ENCODE measurements at places on chromosomes 3 and 15. TPM values are rescaled to one million over a fixed set of nuclear protein-coding genes. Genes with fewer than 3 reads are reported as not detected.
A peak's percentile ranks its signal among the peaks of the same experiment; 100 is the strongest.

REC114 gene
- not detected for total RNA-seq

ADGRG7 gene
- not detected for total RNA-seq

RAB43 gene
- 14.0 TPM for total RNA-seq

ALG1L2 gene
- total RNA-seq: not detected

ADIPOQ gene
- total RNA-seq: not detected

SLC22A14 gene
- total RNA-seq: not detected

PDZRN3 gene
- total RNA-seq: 0.19 TPM

CFAP100 gene
- not detected for total RNA-seq

CCR3 gene
- total RNA-seq: 0.66 TPM

RTP3 gene
- total RNA-seq: not detected

RLBP1 gene
- not detected for total RNA-seq

IFT122 gene
- 12.9 TPM for total RNA-seq

TMEM40 gene
- total RNA-seq: not detected

- no peak for DNase-seq
Observed at GRCh38 chr15:33612721-33613304, 302.0 kb downstream of the RYR3 start.

GRCh38 chr3:11220230-11220629, 52.0 kb upstream of the ATG7 start:
- DNase-seq: no peak

DNA sequence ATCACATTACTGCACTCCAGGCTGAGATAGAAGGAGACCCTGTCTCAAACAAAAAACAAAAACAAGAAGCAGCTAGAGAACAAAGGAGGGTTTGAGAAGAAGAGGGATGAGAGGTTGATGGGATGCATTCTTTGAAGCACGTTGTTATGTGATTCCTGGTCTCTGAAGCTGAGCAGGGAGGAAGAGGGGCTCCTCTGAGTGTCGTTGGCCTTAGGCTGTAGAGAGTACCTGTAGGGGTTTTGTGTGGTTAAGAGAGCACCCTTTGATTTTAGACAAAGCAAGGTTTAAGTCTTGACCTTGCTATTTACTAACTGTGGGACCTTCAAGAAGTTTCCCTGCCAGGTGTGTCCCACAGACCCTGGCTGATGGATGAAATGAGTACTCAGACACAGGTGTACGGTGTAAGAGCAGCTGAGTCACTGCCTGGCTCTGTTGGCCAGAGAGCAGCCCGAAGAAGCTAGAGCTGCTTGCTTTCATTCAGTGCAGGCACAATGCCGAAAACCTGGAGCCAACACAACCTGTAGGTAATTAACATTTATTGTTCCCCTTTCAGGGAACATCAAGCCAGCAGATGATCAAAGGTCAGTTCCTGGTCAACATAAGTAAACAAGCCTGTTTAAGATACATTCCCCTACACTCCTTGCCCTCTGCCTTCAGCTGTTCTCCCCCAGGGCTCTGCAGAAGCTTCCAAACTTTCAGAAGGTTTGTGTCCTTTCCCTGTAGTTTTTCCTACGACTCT, 67.2 kb downstream of the LRRK1 start:
- no peak for DNase-seq

- no peak for DNase-seq
Observed at GRCh38 chr15:92662762-92663161, 7.2 kb upstream of the FAM174B start.

DNA sequence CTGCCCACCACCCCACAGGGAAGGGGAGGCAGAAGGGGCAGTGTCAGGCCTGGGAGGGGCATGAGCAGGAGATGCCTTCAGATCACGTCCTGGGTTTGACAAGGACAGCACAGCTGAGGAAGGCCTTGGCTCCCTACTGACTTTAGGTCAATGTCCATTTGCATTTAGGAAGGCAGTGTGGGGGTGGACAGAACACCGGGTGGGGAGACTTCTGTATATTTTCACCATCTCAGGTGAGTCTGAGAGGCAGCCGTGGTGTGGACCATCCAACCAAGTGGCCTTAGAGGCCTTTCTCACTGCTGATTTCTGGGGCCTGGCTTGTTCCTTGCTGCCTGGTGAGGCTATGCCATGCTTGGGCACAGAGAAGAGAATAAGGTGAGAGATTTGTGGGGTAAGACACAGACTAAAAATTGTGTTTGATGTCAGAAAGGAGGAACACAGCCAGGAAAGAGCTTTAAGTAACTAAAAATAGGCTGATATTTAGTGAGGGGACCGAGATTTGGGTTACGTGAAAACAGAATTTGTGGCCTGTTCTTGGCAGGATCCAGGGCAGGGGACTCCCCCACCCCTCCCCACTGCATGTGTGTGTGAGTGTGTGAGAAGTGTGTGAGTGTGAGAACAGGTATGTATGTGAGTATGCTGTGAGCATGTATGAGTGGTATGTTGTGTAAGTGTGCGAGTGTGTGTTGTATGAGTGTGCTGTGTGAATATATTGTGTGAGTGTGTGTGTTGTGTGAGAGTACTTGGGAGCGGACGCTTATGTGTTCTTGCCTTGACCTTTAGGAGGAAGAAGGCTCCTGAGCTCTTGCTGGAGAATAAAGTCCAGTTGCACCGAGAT, 11.8 kb upstream of the PLA2G4E start:
- peak; percentile 46 for DNase-seq

DNA sequence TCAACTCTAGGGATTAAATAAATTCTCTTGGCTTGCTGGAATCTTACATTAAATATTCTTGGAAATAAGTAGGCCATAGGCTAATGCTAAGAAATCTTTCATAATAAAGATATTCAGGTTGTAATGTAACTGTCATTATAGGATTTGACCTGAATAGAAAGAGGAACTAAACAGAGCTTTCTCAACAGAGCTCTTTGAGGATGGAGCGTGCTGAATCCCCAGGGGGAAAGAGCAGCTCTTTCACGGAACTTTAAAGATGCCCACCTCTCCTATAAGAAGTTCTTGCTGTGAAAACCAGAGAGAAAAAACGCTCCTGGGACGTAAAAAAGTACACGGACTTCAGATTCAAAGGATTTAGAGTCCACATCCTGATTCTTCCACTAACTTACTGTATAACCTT, 77.9 kb downstream of the NTRK3 start:
- peak; percentile 19 for DNase-seq

DNA sequence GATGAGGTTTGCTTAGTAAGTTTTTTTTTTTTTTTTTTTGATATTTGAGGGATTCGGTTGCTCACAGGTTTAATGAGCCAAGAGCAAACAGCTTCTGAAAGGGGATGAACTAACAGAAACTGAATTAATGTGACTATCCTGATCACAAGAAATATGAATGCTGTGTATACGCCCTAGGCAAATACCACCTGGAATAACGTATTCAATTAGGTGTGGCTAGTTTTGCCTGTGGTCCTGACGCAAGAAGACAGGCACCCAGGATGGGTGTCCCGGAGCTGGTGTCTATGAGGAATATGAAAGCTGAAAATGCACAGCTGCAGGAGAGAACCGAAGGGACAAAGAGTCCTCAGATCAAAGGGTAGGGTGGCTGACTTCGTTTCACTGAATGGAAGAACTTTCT, 14.6 kb downstream of the LSG1 start:
- DNase-seq: no peak

- no peak for DNase-seq
Observed at GRCh38 chr3:56694867-56695683, 12.0 kb upstream of the TASOR start.

- no peak for DNase-seq
Observed at GRCh38 chr3:72175296-72175858, 390.4 kb upstream of the PROK2 start.

DNA sequence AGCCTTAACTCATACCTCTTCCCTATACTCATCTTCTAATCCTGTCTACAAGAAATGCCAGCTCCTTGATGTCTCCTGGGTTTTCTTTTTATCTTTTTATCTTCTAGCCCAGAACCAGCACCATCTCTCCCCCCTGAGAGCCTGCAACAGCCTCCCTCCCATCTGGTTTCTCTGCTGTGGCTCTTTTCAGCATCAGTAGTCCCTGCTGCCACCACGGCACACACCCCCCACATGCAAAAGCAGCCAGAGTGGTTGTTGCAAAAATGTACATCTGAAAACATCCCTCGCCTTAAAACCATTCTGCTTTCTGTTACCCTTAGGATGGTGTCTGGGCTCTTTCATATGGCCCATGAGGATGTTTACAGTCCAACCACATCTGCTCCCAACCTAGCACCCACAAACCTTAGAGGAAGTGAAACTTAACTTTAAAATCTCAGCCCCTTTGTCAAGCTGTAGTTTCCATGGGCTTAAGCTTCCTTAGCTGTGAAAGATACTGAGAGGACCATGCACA, 775 bp downstream of the TTC21A start:
- peak; percentile 91 for DNase-seq

DNA sequence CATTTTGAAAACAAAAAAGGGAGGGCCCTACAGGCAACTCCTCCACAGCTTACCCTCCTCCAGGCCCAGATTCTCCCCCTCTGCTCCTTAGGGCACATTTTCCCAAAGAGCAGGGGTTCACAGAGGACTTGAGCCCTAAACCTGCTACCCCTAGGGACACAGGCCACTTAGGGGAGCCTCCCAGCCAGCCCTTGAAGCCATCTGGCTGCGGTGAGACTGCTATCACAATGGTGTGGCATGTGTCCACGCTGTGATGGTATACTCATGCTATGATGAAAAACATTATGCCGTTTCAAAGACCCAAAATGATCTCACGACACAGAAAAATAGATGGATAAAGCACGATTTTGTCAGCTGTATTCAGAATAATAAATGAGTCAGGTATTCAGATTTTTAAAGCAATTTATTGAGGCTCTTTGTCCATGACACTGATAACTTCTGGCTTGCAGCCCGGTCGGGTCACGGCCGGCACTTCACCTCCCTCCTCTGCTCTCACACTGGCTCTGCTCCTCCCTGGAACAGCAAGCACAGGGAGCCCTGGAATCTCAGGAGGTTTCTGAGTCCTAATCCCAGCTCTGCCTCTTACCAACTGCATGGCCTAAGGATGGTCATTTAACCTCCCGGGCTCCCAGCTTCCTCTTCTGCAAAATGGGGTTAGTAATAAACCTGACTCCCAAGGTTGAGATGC, 115.3 kb downstream of the MEGF11 start:
- no peak for DNase-seq

DNA sequence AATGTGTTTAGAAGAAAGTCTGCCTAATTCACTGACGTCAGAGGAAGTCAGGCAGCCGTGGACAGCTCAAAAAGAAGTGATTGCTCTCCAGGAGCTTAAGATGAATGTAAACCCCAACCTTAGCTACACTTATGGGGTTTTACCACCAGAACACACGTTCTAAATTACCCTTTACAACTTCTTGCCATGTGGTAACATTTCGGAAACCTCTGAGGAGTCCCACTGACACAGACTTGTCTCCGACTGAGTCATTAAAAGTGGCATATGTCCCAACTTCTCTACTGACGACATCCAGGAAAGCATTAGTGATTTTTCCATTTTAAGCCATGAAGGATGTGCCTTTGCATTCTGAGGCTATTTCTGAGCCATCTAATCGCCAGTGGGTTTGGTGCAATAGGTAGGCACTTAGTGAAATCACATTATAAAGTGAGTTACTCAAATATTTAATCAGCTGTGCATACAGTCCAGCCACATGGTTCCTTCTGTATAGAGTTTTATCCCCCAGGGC, 32.4 kb downstream of the C2CD4A start:
- DNase-seq: no peak

GRCh38 chr15:63362196-63362595, 19.4 kb downstream of the CA12 start:
- DNase-seq: no peak

DNA sequence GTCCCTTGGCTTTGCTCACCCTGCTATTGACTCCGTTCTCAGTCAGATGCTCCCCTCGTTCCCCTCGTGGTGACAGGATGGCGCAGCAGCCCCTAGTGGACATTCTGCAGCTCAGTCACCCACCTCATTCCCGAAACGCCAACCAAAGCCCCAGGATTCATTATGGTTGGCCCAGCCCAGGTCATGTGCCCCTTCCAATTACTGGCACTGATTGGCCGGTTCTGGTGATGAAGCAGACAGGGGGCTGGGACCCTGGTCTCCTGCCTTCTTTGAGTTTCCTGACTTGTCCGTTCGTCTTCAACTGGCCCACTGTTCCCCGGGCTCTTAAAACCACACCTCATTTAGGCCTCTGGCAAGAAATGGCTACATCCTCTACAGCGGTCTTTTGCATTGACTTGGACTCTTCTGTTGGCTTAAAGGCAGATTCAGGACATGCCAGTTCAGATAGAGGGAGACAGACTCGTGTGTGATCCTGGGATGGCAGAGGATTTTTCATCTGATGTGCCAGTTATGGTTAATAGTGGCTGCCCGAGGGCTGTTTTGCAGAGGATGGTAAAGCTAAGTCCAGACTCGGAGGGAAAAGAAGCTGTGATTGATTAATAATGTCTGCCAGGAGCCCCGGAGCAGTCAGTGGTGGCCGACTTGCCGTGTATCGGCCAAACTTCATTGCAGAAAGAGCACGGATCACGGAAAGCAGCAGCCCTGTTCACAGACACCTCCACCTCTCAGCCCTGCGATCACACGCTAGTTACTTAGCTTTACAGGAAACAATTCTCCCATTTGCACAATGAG, 37.8 kb downstream of the LSM3 start:
- no peak for DNase-seq

- DNase-seq: no peak
Observed at GRCh38 chr3:39727415-39727814, 82.0 kb upstream of the MYRIP start.

DNA sequence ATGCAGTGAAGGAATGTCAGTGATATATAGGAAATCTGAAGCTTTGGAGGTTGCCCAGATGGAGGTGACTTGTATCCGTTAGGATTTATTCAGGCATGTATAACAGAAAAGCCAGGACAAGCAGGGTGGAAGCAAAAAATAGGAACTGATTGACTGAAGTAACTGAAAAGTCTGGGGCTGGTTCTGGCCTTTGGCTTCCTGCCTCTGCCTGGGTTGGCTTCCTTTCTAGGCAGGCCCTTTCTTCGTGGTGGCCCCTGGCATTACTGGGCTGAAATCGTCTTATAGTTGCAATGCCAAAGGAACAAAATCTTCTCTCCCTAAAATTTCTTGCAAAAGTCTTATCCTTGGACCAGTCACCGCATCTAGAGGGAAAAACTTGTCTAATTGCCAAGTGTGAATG, 386.1 kb downstream of the PTPRG start:
- DNase-seq: no peak

DNA sequence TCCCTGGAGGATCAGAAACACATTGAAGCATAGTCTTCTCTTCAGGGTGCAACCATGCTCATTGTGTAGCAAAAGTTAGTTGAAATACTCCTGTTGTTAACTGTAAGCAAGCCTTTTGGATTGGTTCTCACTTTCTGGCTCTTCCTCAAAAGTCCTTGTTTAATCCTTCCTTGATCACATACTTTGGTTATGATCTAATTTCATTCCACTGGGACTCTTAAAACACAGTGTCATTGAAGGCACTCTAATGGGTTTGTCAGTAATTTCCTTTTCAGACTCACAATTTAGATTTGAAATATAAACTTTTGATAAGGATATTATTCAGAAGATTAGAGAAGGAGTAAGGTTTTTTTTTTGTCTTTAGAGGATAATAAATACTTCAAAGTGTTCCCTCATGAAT, 451.7 kb upstream of the SGO1 start:
- DNase-seq: no peak

- no peak for DNase-seq
Observed at GRCh38 chr3:38257583-38257982, 8.0 kb upstream of the SLC22A13 start.

- DNase-seq: no peak
Observed at GRCh38 chr3:196141052-196141865, 59.4 kb upstream of the TFRC start.

Data from GM12878 (cell line).